ENCODE measurements at places on chromosomes 2 and 18. TPM values are rescaled to one million over a fixed set of nuclear protein-coding genes. Genes with fewer than 3 reads are reported as not detected.

CTIF gene
- total RNA-seq = 28.1 TPM

TGFA gene
- total RNA-seq = not detected

DSG4 gene
- total RNA-seq = not detected

SALL3 gene
- not detected for total RNA-seq

DSEL gene
- total RNA-seq = 157 TPM

LOXHD1 gene
- not detected for total RNA-seq

CD207 gene
- total RNA-seq = not detected

TBR1 gene
- total RNA-seq = not detected

HOXD8 gene
- not detected for total RNA-seq

IL36G gene
- not detected for total RNA-seq

ALPP gene
- not detected for total RNA-seq

NCL gene
- 97.6 TPM for total RNA-seq

SPC25 gene
- total RNA-seq = not detected

PPP1R7 gene
- 53.7 TPM for total RNA-seq

POTEC gene
- total RNA-seq = not detected

TDRD15 gene
- not detected for total RNA-seq

SLC23A3 gene
- total RNA-seq = 1.8 TPM

AKAIN1 gene
- not detected for total RNA-seq

MC4R gene
- total RNA-seq = not detected

LYPD1 gene
- total RNA-seq = 0.17 TPM

TMEM247 gene
- not detected for total RNA-seq

SERPINB13 gene
- total RNA-seq = not detected

C2orf66 gene
- 0.26 TPM for total RNA-seq

MERTK gene
- total RNA-seq = 6.6 TPM

OST4 gene
- 505 TPM for total RNA-seq

NT5C1B gene
- total RNA-seq = not detected

SCN1A gene
- 0.50 TPM for total RNA-seq

GRHL1 gene
- total RNA-seq = 0.77 TPM

CD302 gene
- 9.4 TPM for total RNA-seq

AQP12A gene
- total RNA-seq = not detected

CFC1B gene
- not detected for total RNA-seq

CNTNAP5 gene
- total RNA-seq = not detected

SLC4A3 gene
- 1.3 TPM for total RNA-seq
